ENCODE measurements at places on chromosomes 3 and 15. TPM values are rescaled to one million over a fixed set of nuclear protein-coding genes. Genes with fewer than 3 reads are reported as not detected.

Gene DISP2
- 0.13 TPM for total RNA-seq

Gene SOX14
- not detected for total RNA-seq

DNA sequence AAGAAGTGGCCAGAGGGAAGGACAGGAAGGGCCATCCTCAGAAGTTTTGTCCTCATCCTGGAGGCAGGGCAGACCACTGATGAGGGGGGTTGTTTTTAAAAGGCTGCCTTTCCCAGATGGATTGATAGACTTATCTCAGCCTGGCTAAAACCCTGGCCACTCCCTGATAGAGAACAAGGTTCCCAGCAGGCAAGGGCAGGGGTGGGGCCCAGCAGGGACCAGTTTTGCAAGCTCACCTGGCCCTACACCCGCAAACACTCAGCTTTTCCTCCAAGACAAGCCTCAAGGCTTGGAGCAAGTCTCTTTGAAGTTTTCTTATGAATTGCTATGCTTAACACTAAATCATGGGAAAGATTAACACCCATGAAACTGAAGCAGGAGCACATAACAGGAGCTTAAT lies 9.1 kb downstream of the LIPC start:
- H3K36me3 ChIP-seq = no peaks in the 10 kb centered on the region
- peak overlapping the region; percentile 63 for H3K4me3 ChIP-seq
- DNase-seq = no peak
- H3K27ac ChIP-seq = peak overlapping the region; percentile 81
- peaks cover 3% of the 10 kb centered on the region for H3K27me3 ChIP-seq

DNA sequence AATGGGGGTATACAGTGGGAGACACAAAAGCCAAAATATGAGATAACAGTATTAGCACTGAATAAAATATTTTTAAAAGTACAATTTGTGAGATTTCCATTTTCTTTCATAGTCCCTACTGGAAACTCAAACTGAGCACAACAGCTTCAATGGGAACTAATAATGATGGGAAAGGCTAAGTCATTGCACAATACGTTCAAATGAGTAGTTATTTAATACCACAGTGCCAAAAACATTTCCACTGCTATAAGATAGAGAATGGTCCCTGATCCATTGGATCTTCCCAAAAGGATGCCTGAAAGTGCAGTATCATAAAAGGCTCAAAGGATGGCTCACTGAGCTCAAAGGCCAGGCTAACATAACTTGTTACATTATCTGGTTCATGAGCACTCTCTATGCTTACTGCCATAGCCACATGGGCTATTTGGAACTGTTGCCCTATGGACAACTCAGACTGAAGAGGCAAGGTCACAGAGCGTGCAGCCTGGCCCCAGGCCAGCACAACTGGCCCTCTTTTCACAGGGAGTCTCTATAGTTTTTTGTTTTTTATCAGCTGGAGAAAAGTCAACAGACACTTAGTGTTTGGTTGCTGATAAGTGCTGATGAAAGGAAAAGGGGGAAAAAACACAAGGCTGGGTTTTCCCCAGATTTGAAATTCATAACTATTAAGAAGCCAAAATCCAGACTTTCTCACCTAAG lies 54.1 kb upstream of the PPIB start:
- no peak for DNase-seq
- H3K27ac ChIP-seq = no peak overlapping the region
- H3K4me3 ChIP-seq = no peak overlapping the region
- no peaks in the 10 kb centered on the region for H3K27me3 ChIP-seq
- H3K4me1 ChIP-seq = no peaks in the 10 kb centered on the region

DNA sequence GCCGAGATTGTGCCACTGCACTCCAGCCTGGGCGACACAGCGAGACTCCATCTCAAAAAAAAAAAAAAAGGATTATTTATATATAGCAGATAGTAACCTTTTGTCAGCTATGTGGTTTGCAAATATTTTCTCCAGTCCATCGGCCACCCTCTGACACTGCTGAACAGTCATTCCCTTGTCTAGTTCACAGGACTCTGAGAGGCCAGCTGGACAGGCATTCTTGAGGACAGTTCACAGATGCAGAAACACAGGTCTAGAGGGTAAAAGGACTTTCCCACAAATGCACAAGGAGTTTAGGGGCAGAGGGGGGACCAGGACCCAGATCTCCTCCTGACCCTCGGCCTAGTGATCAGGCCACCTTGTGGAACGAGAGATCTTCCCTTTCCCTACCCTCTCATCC lies 7.5 kb upstream of the TMEM40 start:
- no peaks in the 10 kb centered on the region for H3K36me3 ChIP-seq
- no peak overlapping the region for H3K27ac ChIP-seq
- H3K4me3 ChIP-seq = no peak overlapping the region

DNA sequence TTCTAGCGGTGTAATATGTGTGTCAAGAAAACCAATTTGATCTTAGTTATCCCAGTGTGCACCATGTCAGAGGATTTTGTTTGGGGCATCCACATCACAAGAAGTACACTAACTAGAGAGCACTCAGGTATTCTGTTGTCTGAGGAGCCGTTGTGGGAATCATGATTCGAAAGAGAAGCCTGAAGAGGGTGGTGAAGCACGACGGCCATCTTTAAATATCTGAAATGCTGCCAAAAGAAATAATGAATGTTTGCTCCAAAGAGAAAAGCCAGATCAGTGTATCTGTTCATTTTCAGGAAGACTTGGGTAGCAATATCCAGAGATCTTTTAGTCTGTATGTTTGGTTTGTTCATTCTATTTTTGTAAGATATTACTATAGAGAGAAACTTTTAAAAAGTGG lies 180.7 kb downstream of the KLHL25 start:
- H3K36me3 ChIP-seq = peaks cover 9% of the 10 kb centered on the region
- no peak overlapping the region for H3K27ac ChIP-seq
- DNase-seq = no peak
- no peak overlapping the region for H3K4me3 ChIP-seq

- H3K27me3 ChIP-seq = peaks cover 1% of the 10 kb centered on the region
- no peak overlapping the region for H3K27ac ChIP-seq
- H3K4me3 ChIP-seq = no peak overlapping the region
- DNase-seq = peak; percentile 34
- peaks cover 8% of the 10 kb centered on the region for H3K4me1 ChIP-seq
- H3K36me3 ChIP-seq = no peaks in the 10 kb centered on the region
These were observed 34.5 kb upstream of the CHST2 start for GRCh38 chr3:143084856-143085731.

DNA sequence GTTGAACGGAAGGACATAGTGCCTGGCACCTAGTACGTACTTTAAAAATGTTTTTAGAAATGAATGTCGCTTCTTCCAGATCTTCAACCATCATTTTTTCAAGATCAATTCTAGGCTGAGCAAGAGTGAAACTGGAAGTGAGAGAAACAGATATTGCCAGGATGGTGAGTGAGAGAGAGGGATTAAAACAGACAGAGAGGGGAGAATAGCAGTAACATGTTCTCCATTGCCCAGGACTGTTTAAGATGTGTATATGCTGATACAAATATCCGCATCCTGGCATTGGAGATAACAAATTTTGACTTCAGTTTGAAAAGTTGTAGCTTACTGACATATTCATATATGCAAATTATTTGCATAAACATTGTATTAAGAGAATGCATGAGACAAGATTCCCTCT lies 1156.1 kb downstream of the TBL1XR1 start:
- no peak overlapping the region for H3K27ac ChIP-seq
- no peaks in the 10 kb centered on the region for H3K27me3 ChIP-seq
- no peaks in the 10 kb centered on the region for H3K36me3 ChIP-seq
- H3K4me3 ChIP-seq = no peak overlapping the region
- peaks cover 9% of the 10 kb centered on the region for H3K4me1 ChIP-seq
- DNase-seq = no peak

DNA sequence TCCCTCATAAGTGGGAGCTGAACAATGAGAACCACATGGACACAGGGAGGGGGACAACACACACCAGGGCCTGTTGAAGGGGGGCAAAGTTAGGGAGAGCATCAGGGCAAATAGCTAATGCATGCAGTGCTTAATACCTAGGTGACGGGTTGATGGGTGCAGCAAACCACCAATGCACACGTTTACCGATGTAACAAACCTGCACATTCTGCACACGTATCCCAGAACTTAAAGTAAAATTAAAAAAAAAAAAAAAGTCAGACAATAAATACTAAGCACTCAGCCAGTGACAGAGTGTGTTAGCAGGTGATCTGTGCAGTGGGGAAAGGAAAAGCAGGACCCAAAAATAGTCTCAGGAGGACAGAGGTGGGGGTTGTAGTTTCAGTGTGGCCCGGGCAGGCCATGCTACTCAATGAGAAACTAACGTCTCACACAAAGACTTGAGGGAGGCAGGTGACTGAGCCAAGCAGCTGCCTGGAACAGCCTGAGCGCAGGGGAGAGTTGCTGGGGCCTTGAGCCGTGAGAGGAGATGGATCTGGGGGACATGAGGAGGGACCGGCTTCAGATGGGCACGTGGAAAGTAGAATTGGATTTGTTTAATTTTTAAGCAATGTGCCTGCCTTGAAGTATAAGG lies 18.4 kb downstream of the ANKDD1A start:
- H3K36me3 ChIP-seq = no peaks in the 10 kb centered on the region
- no peak for DNase-seq
- peaks cover 13% of the 10 kb centered on the region for H3K4me1 ChIP-seq
- H3K4me3 ChIP-seq = no peak overlapping the region
- peaks cover 2% of the 10 kb centered on the region for H3K27me3 ChIP-seq

DNA sequence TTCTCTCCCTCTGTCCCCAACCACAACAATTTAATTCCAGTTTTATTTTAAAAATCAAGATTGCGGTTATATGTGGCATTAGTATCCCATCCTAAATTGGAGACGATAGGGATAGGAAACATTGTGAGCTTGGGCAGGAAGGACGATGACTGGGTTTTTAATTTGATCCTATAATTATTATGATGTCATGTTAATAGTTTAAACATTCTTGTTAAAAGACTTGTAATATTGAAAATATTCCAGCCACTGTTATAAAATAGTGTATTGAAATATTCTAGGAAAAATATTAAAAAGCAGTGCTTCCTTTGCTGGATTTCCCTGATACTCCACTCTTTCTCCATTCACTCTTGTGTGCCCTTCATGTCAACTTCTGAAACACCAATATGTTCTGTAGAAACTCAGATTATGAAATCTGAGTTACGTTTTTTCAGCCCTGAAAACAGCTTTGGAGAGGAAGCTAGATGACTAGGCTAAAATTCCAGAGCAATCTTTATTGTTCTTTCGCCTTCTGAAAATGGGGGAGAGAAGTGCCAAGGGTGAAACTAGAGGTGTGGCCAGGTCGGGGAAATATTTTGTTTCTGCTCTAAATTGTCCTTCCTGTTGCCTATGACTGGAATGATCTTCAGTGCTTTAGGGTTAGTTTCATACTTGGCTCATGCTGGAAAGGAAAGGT lies 46.1 kb upstream of the MAP3K13 start:
- peak overlapping the region; percentile 20 for H3K27ac ChIP-seq
- H3K4me3 ChIP-seq = no peak overlapping the region
- H3K27me3 ChIP-seq = no peaks in the 10 kb centered on the region

- no peak for DNase-seq
- H3K27ac ChIP-seq = peak overlapping the region; percentile 80
- H3K4me1 ChIP-seq = peaks cover 27% of the 10 kb centered on the region
- H3K36me3 ChIP-seq = no peaks in the 10 kb centered on the region
- no peaks in the 10 kb centered on the region for H3K27me3 ChIP-seq
These were observed 78.8 kb downstream of the SLC7A14 start for GRCh38 chr3:170507063-170507462.

- H3K4me1 ChIP-seq = peaks cover 13% of the 10 kb centered on the region
- H3K4me3 ChIP-seq = no peak overlapping the region
- no peaks in the 10 kb centered on the region for H3K36me3 ChIP-seq
- H3K27ac ChIP-seq = no peak overlapping the region
These were observed 11.9 kb upstream of the LRRC15 start for GRCh38 chr3:194381460-194381875.

- H3K4me1 ChIP-seq = peaks cover 22% of the 10 kb centered on the region
- H3K36me3 ChIP-seq = peaks cover 5% of the 10 kb centered on the region
- no peak for DNase-seq
- H3K4me3 ChIP-seq = no peak overlapping the region
- peaks cover 7% of the 10 kb centered on the region for H3K27me3 ChIP-seq
These were observed 31.1 kb downstream of the TMEM40 start for GRCh38 chr3:12727937-12728336.

DNA sequence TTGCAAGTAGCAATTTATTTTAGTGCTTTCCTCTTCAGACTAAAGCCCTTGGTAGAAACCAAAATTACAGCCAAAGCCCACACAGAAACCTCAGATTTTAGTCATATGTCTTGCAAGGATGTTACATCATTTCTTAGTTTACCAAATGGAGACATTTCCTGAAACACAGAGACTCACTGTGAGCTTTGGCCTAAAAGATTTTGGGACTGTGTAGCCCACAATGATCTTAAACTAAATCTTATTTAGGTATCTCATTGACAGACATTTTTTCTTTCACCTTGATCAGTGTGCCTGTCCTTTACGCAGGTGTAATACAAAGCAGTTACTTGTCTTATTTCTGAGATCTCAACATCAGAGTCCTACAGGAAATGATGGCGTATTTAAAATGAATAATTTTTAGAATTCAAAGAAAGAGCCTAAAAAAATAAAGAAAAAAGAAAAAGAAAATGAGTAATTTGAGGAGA lies 27.8 kb upstream of the AP4E1 start:
- H3K4me1 ChIP-seq = peaks cover 83% of the 10 kb centered on the region
- H3K27me3 ChIP-seq = no peaks in the 10 kb centered on the region
- H3K27ac ChIP-seq = peak overlapping the region; percentile 87
- H3K4me3 ChIP-seq = no peak overlapping the region
- DNase-seq = peak; percentile 23

DNA sequence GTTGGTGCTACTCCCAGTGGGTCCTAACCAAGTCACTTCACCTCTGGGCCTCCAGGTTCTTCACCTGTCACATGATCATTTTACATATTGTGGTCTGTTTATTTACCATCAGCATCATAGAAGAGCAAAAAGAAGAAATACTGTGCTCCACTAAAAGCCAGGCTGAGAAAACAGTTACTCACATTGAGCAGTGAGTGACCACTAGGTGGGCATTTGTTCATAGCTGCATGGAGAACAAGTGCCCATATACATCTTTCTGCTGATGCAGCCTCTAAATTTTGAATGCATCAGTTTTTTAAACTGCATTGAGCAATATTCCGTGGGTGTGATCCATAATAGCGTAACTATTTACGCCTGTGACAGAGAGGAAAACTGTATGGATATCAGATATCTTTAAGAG lies 76.2 kb downstream of the DCUN1D1 start:
- no peak for DNase-seq
- H3K36me3 ChIP-seq = peaks cover 6% of the 10 kb centered on the region
- H3K4me3 ChIP-seq = no peak overlapping the region
- H3K27ac ChIP-seq = no peak overlapping the region
- peaks cover 9% of the 10 kb centered on the region for H3K4me1 ChIP-seq
- no peaks in the 10 kb centered on the region for H3K27me3 ChIP-seq
